Hematopoietic multipotent progenitor cell (in vitro differentiated cells): ENCODE measurements at places on chromosomes 5 and 9. TPM values are rescaled to one million over a fixed set of nuclear protein-coding genes. Genes with fewer than 3 reads are reported as not detected.

The KCNIP1 gene
- under 0.01 TPM for total RNA-seq

- no peak for DNase-seq
Observed at GRCh38 chr9:3742586-3742985, 216.8 kb upstream of the RFX3 start.

DNA sequence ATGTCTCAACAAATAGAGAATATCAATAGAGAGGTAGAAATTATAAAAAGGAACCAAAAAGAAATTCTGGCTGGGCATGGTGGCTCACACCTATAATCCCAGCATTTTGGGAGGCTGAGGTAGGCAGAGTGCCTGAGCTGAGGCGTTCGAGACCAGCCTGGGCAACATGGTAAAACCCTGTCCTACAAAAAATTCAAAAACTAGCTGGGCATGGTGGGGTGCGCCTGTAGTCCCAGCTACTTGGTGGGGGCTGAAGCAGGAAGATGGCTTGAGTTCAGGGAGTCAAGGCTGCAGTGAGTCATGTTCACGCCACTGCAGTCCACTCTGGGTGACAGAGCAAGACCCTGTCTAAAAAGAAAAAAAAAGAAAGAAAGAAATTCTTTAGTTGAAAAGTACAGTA is 24.9 kb downstream of the IPPK start:
- no peak for DNase-seq

The FAM13B gene
- total RNA-seq, result 25.6 TPM

GRCh38 chr5:9519537-9519936 is 26.3 kb downstream of the SEMA5A start:
- no peak for DNase-seq

DNA sequence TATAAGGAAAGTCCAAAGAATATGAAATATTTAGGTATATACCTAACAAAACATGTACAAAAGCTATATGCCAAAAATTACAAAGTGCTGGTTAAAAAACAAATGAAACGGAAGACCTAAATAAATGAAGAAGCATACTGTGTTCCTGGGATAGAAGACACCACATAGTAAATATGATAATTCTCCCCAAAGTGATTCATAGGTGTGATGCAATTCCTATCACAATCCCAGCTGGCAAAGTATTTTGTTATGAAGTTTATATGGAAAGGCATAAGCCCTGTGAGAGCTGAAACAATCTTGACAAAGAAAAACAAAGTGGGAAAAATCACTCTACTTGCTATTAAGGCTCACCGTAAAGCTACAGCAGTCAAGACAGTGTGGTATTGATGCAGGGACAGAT is 2.6 kb upstream of the SMIM23 start:
- DNase-seq, result no peak

- DNase-seq, result peak; percentile 70
Observed at GRCh38 chr5:132829742-132830435, 558 bp downstream of the SHROOM1 start.

The FIBCD1 gene
- total RNA-seq, result not detected

The KIAA0825 gene
- 2.2 TPM for total RNA-seq

- peak; percentile 88 for DNase-seq
Observed at GRCh38 chr5:158589939-158590338, 509.8 kb downstream of the EBF1 start.

The CFAP90 gene
- total RNA-seq, result 0.27 TPM

DNA sequence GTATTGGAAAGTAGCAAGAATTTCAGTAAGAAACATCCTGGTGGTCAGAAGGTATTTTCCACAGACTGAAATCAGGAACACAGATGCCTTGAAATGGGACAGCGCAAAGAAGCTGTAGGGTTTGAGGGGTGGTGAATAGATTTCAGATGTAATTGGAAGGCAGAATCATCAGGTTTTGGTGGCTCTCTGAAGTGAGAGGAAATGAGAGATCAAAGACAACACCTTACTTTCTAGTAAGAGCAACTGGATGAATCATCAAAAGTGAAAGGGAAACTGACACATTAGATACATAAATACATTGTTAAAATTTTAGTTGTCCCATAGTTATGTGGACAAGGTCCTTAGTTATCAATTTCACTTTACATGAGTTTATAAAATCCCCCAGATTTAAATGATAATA is 188.2 kb upstream of the SLC27A6 start:
- DNase-seq, result no peak

GRCh38 chr9:81782313-81782995 is 93.1 kb upstream of the TLE1 start:
- no peak for DNase-seq

The CRB2 gene
- under 0.01 TPM for total RNA-seq

The PCDHGA6 gene
- total RNA-seq, result 1.9 TPM

GRCh38 chr9:115117999-115118878 is at the start of gene TNC:
Gene TNC, minus strand, starts transcription at chr9:115118157. Its CDS starts 27,139 bp downstream, at chr9:115091018.
- no peak for DNase-seq

GRCh38 chr5:111517853-111518501 is 5.6 kb upstream of the STARD4 start:
- DNase-seq, result no peak

- no peak for DNase-seq
Observed at GRCh38 chr5:72691751-72692150, 124.7 kb upstream of the TNPO1 start.

- peak; percentile 91 for DNase-seq
Observed at GRCh38 chr5:150789943-150790611, 11.5 kb downstream of the SMIM3 start.

DNA sequence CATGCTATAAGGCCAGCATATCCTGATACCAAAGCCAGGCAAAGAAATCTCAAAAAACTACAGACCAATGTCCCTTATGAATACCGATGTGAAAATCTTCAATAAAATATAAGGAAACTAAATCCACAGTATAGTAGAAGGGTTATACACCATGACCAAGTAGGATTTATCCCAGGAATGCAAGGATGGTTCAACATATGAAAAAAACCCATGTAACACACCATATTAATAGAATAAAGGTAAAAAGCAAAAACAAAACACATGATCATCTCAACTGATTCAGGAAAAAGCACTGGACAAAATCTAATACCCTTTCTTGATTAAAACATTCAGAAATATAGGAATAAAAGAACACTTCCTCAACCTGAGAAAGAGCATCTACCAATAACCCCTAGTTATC is 6.1 kb downstream of the FBXL17 start:
- no peak for DNase-seq

DNA sequence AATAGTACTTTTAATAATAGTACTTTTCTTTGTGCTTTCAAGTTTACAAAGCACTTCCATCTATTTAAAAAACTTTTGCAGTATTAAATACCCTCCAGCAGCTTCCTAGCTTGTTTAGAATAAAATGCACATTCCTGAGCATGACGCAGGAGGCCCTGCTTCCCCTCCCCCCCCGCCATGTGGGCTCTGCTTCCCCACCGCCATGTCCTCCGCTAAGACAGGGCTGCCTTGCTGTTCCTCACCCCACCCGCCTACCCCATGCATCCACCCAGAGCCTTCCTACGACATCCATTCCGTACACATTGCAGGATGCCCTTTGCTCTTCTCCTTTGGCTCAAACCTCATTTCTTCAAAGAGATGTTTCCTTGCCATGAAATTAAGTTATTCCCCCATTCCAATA is 205.9 kb upstream of the MSX2 start:
- no peak for DNase-seq

- DNase-seq, result no peak
Observed at GRCh38 chr5:1009359-1010180, 968 bp downstream of the NKD2 start.

DNA sequence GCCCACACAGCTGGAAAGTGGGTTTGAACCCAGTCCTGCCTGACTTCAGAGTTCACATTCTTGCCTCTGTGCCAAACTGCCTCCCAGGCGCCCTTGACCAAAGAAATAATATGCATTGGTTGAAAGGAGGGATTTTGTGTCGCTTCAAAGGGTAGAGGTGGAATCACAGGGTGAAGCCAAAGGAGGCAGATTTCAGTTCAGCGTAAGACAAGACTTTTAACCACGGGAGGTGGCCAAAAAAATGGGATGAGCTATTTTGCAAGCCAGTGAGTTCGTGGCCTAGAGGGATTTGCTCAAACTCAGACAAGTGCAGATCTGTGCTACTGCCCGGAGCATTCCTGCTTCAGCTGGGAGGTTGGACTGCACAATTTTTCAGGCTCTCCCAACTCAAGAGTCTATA is 57.6 kb upstream of the RANBP3L start:
- DNase-seq, result no peak

The FOXE1 gene
- total RNA-seq, result not detected
